ENCODE measurements at places on chromosomes 11 and 22.

GRCh38 chr11:102268985-102269470 lies 48.3 kb upstream of the BIRC3 start:
- DNase-seq = no peak

- no peak for DNase-seq
Measured at GRCh38 chr11:45924036-45924915, 1.8 kb downstream of the LARGE2 start.

DNA sequence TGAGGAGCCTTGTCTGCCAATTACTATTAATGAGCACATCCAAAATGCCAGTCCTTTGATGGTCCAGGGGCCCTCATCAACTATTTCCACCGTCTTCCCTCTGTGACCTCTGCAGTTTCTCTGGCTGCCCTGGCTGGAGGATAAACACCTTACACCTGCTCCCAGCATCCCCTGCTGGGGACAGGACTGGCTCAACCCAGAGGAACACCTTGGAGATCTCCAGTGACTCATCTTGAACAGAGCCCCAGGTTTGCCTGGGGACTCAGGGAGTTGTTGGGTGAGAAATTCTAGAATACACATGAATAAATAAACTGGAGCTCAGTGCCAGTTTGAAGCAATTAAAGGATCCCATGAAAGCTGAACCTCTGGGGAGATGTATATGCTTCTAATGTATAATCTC lies 24.0 kb upstream of the ELF5 start:
- DNase-seq = no peak

DNA sequence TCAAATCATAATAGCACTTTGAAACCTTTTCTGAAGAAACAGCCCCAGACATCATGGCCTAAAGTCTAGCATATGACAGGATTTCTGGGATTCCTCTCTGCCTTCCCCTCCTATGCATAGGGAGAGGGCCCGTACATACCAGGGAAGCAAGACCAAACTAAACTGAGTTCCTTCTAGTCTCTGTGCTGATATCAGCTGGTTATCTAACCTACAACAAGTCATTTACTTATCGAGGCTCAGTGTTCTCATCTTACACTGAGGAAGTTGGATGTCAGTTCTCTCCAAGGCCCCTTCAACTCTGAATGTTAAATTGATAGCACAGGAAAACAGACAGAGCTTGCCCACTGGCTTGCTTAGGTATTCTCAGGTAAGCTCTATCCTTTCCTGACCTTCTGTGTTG lies 17.0 kb upstream of the GRIK4 start:
- DNase-seq = no peak

- no peak for DNase-seq
Measured at GRCh38 chr22:37752189-37753087, 55.3 kb upstream of the GCAT start.

DNA sequence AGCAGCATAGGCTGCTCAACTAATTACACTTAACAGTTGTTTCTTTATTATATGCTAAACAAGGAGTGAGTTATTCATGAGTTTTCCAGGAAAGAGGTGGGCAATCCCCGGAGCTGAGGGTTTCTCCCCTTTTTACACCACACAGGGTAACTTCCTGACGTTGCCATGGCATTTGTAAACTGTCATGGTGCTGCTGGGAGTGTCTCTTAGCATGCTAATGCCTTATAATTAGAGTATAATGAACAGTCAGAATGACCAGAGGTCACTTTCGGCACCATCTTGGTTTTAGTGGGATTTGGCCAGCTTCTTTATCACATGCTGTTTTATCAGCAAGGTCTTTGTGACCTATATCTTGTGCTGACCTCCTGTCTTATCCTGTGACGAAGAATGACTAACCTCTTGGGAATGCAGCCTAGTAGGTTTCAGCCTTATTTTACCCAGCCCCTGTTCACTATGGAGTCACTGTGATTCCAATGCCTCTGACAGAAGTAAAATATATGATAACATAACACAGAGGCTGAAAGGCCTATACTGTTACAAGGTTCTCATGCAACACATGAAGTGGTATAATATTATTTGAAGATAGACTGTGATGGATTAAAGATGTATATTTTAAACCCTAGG lies 41.3 kb upstream of the RDX start:
- DNase-seq = no peak

GRCh38 chr11:116467823-116468222 lies 305.0 kb downstream of the BUD13 start:
- DNase-seq = no peak

DNA sequence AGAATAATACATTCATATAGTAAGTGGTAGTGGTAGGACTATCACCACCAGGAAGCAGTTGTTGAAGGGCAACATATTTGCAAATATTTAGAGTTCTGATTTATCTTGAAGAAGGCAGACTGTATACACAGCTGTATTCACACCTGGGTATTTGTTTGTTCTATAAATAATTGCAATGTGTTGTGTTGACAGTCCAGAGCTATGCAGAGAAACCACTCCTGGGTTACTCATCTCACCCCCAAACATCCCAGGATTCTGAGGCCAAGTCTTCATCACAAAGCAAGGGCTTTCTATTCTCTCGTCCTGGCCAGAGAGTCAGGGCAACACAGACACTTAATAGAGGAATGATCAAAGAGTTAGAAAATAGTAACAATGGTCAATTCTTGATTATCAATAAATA lies 102.1 kb upstream of the FAT3 start:
- no peak for DNase-seq

GRCh38 chr22:28917747-28918549 lies 34.6 kb downstream of the ZNRF3 start:
- no peak for DNase-seq

DNA sequence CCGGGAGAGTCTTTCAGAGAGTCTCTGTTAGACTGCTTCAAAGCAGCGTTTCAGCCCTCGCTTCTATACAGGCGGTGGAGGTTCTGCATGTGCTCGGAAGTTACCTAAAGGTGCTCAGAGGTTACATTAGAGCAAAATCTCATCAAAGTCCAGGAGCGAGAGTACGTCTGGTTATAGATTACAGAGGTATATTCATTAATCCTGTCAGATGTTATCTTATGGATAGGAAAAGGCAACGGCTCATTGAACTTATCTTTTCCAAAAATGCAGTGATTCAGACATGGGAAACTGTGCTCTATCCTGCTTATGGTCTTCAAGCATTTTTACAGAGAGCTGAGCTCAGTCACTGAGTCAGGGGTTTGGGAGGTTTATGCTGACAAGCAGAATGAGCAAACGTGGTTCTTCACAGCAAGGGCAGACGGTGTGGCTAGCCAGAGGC lies 9.1 kb upstream of the ZBED5 start:
- DNase-seq = no peak

GRCh38 chr11:82889133-82890001 lies 10.9 kb downstream of the PRCP start:
- DNase-seq = peak; percentile 84

- DNase-seq = no peak
Measured at GRCh38 chr11:122734848-122735496, 79.5 kb downstream of the UBASH3B start.

- no peak for DNase-seq
Measured at GRCh38 chr11:81420668-81421250, 1312.9 kb downstream of the FAM181B start.

- DNase-seq = no peak
Measured at GRCh38 chr11:77590194-77590782, 535 bp downstream of the AQP11 start.

DNA sequence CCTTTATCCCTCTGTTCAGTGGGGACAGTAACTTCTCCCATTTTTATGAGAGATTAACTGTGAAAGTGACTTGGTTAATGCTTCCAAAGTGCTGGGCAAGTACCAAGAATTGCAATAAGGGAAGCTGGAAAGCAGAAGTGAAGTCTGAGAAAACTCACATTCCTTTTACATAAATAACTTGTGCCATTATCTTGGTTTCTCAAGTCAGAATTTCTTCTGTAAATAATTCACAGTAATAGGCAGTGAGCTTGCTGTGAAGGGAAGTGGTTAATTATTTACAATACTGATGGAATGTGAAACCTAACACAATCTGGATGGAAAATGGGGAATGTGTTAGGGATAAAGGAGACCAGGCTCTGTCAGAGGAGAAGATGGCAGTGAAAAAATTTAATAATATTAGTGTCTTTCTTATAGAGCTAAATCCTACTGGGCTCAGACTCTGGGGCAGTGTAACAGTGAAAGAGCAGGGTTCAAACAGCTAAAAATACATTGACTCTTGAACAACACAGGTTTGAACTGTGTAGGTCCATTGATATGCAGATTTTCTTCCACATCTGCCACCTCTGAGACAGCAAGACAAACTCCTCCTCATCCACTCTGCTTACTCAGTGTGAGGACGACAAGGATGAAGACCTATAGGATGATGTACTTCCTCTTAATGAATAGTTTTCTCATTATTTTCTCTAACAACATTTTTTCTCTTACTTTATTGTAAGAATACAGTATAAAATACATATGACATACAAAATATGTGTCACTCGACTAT lies 251.5 kb upstream of the ISX start:
- DNase-seq = no peak

DNA sequence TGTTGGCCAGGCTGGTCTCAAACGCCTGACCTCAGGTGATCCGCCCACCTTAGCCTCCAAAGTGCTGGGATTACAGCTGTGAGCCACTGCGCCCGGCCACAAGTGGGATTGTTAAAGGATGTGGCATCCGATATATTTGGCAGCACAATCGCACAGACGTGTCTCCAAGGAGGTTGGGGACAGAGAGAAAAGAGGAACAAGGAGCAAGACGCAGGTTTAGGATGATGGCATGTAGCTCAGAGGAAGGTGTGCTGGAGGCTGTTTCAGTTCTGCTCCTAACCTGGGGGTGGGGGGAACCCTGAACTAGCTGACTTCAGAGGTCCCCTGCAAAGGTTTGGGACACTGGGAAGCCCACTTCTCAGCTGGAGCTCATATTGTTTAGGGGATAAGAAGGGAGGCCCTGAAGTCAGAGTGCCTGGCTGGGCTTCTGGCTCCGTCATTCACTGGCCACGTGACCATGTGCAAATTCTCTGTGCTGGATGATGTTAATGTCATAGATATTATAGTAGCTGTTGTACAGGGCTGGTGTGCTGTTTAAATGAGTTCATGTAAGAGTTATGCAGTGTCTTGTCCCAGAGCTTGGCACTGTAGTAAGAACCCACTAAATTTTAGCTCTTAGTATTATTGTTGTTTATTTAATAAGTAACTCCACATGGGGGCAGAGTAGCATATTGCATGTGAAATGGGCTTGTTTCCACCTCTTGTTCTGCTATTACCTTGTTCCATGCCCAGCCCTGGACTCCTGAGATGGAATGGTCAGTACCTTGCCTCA lies 129.7 kb downstream of the ST3GAL4 start:
- no peak for DNase-seq

DNA sequence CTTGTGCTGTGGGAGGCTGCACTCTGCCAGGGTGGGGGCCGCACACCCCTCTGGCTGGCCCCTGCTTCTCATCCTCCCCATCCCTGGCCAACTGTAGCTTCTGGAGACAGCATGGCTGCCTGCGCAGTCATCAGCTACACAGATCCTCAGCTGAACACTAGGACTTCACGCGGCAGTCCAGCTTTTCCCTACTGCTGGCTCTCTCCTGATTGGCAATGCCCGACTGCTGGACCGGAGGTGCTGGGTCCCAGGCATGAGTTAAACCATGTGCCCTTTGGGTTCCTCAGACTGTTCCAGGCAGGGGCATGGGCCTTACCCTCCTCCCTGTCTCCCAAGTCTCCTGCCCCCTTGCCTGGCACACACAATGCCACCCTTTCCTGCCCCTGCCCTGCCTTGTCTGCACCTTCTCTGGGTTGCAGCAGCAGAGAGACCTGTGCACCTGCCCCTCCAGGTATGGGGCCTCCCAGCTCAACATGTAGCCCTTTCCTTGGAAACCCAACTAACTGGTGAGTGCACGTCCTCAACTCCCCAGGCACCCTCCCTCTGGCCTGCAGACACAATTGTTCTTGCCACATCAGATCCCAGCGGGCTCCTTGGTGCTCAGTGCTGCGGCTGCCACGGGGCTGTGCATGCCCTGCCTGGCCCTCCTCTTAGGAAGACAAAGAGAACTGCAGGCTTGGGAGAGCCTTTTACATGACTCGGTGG lies 1039.2 kb downstream of the TBC1D22A start:
- no peak for DNase-seq

DNA sequence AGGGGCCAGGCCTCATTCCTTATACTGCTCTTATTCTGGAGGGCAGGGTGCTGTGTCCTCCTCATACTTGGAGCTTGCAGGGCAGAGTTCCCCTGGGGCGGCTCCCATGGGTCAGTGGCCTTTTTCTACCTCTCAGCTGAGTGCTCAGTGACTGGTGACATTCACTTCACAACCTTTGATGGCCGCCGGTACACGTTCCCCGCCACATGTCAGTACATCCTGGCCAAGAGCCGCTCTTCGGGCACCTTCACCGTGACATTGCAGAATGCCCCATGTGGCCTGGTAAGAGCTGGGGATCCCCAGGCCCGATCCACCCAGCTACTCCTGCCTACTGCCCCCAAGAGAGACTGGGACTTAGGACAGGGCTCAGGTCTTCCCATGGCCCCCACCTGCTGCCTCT lies 14.5 kb downstream of the OTOG start:
- DNase-seq = no peak

DNA sequence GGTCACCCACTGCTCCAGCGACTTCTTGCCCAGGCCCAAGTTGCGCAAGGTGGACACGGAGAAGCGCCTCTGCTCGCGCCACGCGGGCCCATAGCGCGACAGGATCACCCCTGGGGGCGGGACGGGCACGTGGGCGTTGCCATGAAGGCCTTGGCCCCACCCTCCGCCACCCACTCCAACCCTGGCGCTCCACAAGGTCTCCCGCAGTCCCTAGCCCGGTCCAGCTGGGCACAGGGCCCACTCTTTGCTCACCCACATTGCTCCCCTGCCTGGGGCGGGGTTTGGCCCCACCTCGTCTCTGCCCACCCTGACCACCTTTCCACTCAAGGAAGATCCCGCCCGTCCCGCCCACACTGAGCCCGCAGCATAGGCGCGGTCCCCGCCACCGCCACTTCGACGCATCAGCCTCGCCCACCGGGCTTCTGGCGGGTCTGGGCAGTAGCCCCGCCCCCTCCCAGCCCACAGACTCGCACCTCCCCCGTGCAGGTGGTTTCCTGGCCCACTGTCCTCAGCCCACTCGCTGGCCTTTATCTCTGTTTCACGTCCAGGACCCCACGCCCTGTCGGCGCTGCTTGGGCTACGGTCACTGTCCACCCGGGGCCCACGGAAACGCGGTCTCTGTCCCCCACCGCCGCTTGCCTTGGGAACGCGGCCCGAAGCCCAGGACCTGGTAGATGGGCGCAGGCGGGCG lies 12.3 kb upstream of the CYP2D6 start:
- no peak for DNase-seq

DNA sequence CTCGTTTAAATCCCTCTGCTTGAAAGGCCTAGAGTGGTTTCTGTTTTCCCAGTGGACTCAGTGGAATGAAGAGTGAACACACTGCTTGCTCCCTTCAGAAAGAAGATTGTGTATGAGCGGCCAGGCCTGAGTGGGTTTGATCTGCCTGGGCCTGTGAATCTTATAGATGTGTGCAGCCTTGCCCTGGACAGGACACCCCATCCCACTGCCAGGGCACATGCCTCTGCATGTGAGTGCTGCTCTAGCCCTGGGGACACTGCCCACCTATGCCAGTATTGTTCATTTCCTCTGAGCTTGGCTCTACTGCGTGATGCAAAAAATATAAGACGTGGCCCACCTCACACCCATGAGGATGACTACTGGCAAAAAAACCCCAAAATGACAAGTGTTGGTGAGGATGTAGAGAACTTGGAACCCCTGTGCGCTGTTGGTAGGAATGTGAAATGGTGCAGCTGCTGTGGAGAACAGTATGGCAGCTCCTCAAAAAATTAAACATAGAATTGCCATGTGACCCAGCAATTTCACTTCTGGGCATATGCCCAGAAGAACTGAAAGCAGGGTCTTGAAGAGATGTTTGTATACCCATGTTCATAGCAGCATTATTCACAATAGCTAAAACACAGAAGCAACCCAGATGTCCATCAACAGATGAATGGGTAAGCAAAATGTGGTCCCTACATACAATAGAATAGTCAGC lies 27.3 kb upstream of the NECTIN1 start:
- no peak for DNase-seq
